ENCODE measurements at places on chromosomes 5 and 9. TPM values are rescaled to one million over a fixed set of nuclear protein-coding genes. Genes with fewer than 3 reads are reported as not detected.

CA9 gene
- not detected for total RNA-seq

ADAMTS12 gene
- 12.4 TPM for total RNA-seq

DNA sequence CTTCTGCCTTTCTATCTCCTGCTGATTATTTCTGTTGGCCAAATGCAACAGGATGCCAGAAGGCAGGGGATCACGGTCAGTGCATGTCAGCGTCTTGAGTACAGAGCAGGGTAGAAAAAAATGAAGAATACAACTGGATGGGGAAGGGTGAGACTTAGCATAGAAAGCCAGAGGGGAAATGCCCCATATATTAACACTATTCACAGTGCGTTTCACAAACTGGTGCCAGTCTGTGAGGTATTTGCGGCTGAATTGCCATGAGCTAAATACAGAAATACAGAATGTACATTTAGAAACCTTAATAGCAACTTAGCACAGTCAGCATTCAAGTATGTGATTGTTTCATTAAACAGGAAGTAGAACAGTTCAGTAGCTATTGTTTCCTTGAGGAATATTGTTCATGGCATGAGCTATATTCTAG lies 31.0 kb upstream of the SLC1A3 start:
- H3K27me3 ChIP-seq, result no peaks in the 10 kb centered on the region
- no peaks in the 10 kb centered on the region for H3K36me3 ChIP-seq
- H3K4me1 ChIP-seq, result no peaks in the 10 kb centered on the region
- no peak for DNase-seq
- no peak overlapping the region for H3K27ac ChIP-seq

GRCh38 chr5:172979778-172980177 lies 3.8 kb upstream of the ATP6V0E1 start:
- no peaks in the 10 kb centered on the region for H3K4me1 ChIP-seq
- H3K4me3 ChIP-seq, result no peak overlapping the region
- no peaks in the 10 kb centered on the region for H3K36me3 ChIP-seq
- DNase-seq, result no peak
- no peak overlapping the region for H3K27ac ChIP-seq
- peaks cover 8% of the 10 kb centered on the region for H3K27me3 ChIP-seq

DNA sequence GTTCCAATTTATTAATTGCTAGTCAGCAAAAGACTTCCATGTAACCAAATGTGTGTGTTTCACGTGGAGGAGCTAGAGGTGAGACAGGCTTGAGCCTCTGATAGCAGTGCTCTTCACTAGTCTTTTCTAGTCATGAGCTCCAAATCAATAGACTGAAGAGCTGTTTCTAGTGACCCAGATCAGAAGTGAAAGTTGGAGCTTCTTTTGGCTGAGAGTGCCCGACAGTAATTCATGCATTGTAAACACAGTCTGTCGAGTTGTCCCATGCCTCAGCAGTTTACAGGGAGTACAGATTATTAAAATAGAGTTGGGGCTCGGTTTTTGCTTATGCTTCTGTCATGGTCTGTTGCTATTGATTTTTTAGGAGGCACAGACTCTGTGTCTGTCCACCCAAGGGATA lies 793.1 kb downstream of the DTWD2 start:
- no peak overlapping the region for H3K4me3 ChIP-seq
- no peak overlapping the region for H3K27ac ChIP-seq
- peaks cover 34% of the 10 kb centered on the region for H3K4me1 ChIP-seq
- DNase-seq, result no peak
- no peaks in the 10 kb centered on the region for H3K36me3 ChIP-seq

DNA sequence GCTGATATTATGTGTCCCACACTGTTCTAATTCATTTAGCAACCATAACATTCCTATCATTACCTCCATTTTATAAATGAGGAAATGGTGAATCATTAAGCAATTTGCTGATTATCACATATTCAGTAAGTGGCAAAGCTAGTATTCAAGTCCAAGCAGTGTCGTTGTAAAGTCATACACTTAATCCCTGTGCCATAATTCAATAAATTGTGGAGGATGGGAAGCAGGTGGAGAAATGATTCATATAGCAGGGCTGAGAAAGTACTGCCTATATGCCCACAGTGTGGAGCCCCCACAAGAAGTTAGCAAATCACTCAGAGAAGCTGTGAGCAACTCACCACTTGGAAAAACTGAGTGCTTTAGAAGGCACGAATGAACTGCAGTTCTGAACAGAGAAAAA lies 691.0 kb downstream of the PTPRD start:
- no peak overlapping the region for H3K4me3 ChIP-seq
- H3K27me3 ChIP-seq, result no peaks in the 10 kb centered on the region
- H3K36me3 ChIP-seq, result no peaks in the 10 kb centered on the region
- no peak for DNase-seq

- H3K36me3 ChIP-seq, result no peaks in the 10 kb centered on the region
- no peaks in the 10 kb centered on the region for H3K4me1 ChIP-seq
- H3K27ac ChIP-seq, result no peak overlapping the region
- DNase-seq, result no peak
- no peaks in the 10 kb centered on the region for H3K27me3 ChIP-seq
Observed at GRCh38 chr5:89279391-89280036, 396.5 kb upstream of the MEF2C start.

GRCh38 chr5:103243665-103244064 lies 14.9 kb upstream of the MACIR start:
- H3K4me3 ChIP-seq, result no peak overlapping the region
- H3K36me3 ChIP-seq, result no peaks in the 10 kb centered on the region
- H3K4me1 ChIP-seq, result no peaks in the 10 kb centered on the region
- H3K27me3 ChIP-seq, result no peaks in the 10 kb centered on the region

Measured in GM23338 (cell line).